ENCODE measurements at places on chromosomes 3 and 15.

- DNase-seq = no peak
Observed at GRCh38 chr3:145776782-145777408, 384.1 kb downstream of the PLOD2 start.

GRCh38 chr3:167051421-167051820, 328.7 kb downstream of the ZBBX start:
- no peak for DNase-seq

GRCh38 chr3:159418571-159419526, 569.8 kb upstream of the IL12A start:
- DNase-seq = no peak

DNA sequence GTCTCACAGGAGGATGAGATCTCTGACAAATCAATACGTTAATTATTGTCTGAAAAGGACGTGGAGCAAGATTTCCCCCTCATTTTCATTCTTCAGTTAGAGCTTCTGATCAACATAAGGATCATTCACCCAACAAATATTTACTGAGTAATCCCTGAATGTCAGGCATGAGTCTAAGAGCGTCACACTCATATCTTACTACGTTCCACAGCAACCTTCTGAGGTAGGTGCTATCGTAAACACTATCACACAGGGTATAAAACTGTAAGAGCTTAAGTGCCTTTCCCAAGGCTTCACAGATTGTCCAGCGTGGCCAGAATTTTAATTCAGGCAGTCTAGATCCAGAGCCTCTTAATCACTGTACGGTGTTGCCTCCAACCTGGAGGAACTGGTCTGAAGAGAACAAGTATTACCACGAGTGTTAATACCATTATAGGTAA, 10.6 kb upstream of the TM4SF1 start:
- no peak for DNase-seq

DNA sequence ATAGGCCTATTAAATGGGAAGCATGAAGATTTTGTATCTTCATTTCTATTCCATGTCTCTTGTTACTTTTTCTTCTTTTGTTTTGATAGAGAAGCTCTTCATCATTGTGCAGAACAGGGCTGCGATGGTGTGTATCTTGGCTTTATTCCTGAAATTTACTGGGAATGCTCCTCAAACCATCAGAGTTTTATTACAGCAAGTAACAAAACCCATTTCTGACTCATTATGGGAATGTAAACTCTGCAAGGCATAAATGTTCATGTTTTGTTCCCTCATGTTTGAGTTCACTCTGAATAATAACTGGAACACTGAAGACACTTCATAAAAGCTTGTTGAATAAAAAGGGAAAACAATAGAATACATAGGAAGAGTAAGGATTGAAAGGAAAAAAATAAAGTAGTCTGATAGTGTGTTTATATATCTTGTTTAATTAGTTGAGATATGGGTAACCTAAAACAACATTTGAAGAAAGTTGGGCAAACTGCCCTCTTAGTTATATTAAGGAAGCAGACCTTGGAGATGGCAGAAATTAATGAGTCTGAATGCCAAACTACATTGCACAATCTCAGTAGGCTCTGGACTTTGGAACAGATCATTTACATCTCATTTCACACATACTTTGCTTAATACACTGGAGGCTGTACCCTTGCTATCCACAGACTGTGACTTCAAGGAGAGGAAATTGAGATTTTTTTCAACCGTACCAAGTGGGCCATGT, 521.5 kb downstream of the GRM7 start:
- DNase-seq = no peak

DNA sequence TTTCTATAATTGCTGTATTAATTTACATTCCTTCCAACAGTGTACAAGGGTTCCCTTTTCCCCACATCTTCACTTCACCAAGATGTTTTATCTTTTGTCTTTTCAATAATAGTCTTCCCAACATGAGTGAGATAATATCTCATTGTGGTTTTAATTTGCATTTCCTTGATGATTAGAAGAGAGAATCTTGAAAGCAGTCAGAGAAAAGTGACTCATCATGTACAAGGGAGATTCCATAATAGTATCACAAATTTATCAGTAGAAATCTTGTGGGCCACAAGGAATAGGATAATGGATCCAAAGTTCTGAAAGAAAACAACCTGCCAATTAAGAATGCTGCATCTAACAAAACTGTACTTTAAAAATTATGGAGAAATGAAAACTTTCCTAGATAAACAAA, 189.3 kb downstream of the NECTIN3 start:
- no peak for DNase-seq

GRCh38 chr3:159416856-159417255, 571.8 kb upstream of the IL12A start:
- no peak for DNase-seq

- DNase-seq = no peak
Observed at GRCh38 chr3:171781711-171782127, 28.6 kb downstream of the PLD1 start.

GRCh38 chr15:68268405-68268804, 9.1 kb upstream of the FEM1B start:
- no peak for DNase-seq

DNA sequence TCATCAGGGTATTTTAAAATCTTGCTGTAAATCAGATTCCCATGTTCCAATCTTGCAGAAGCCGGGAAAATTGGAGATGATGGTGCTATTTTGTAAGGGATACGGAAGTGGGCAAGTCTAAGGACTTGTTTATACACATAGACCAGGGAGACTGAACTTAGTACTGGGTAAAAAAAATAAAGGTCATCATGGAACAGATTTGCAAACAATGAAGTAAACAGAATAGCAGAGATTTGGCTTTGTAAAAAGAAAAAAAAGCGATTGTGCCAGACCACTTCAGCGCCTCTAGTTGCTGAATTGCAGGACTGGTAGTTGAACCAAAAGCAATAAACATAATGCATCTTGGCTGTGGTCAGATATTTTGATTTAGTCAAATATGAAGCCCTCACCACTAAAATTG, 229.1 kb downstream of the TP63 start:
- DNase-seq = no peak

GRCh38 chr3:194638991-194639605, 5.9 kb upstream of the TMEM44 start:
- DNase-seq = no peak

- peak; percentile 40 for DNase-seq
Observed at GRCh38 chr15:92883163-92883875, 16.8 kb upstream of the CHD2 start.

- DNase-seq = no peak
Observed at GRCh38 chr15:39535466-39535865, 45.4 kb upstream of the THBS1 start.

DNA sequence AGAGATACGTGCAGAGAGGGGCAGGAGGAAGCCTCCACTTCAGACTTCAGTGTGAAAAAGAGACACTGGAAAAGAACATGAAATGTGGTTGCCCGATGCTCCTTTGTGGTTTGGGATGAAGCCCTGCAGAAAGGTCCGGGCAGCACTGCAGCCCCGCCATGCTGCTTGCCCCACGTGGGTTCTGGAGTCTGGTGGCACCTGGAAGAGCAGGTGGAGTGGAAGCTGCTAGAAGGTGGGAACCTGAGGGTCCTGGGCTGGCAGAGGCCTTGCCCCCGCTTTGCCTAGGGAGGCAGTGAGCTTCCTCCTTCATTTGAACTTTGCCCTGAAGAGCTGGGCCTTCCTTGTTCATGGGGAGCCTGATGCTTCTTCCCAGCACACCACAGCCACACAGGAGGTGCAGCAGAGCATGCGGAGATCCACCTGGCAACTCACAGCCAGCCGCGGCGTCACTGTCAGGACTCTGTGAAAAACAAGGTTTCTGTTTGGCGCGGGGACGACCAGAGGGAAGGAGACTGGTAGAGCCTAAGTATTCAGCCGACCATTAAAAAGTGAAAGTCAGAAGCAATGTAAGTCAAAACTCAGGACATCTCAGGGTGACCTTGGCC, 59.0 kb downstream of the APBA2 start:
- no peak for DNase-seq

- no peak for DNase-seq
Observed at GRCh38 chr3:23166276-23166675, 36.9 kb upstream of the UBE2E2 start.

DNA sequence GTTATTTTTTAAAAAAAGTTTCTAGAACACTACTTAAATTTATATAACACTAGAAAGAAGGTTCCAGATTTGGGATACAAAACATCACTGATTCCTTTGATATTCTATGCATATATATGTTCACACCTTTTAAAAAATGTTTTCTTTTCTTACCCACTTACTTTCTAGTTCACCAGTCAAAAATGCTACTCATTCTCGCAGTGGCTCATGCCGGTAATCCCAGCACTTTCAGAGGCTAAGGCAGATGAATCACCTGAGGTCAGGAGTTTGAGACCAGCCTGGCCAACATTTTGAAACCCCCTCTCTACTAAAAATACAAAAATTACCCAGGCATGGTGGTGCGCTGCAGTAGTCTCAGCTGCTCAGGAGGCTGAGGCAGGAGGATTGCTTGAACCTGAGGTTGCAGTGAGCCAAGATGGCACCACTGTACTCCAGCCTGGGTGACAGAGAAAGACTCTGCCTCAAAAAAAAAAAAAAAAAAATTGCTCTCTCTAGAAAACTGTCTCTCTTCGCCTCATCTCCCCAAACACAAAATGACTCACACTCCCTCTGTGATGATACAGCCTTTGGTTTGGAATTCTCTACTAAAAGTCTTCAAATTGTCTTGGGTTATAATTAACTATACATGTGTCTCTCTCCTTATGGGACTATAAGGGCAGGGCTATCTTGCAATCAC, 52.6 kb upstream of the TGFBR2 start:
- no peak for DNase-seq

- DNase-seq = no peak
Observed at GRCh38 chr15:90905306-90906180, 2.4 kb downstream of the MAN2A2 start.

- DNase-seq = no peak
Observed at GRCh38 chr3:49942651-49943050, 2.7 kb downstream of the RBM6 start.

DNA sequence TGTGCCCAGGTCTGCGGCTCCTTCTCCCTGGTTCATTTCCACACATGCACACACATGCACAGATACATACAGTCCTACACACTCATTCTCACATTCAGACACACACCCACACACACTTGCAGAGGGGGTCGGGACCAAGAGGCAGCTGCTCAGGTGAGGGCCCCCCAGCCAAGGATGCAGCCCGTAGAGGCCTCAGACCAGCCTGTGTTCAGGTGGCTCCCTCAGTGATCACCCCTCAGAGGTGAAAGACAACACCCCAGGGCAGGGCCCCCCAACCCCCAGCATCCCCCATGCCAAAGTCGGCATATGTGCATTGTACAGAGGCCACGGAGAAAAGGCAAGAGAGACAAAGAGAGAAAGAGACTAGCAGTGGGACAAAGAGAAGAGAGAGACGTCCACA, 5.9 kb upstream of the CORO2B start:
- DNase-seq = no peak

DNA sequence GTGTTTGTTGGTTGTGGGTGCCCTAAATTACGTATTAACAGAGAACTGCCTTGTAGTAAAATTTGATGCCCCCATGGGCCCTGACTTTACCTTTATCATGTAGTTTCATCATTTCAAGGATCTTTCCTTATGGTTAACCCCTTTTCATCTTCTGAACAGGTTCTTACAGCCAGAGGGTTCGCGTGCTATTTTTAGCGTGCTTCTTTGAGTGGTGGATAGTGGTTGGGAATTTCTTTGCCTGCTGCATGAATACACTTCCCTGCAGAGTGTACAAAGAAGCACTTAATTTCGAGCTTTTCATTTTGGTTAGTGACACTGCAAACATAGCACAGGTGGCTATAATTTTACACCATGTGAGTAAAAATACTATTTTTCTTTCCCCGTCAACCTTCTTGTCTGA, 231.8 kb downstream of the ROBO2 start:
- DNase-seq = no peak

GRCh38 chr3:155416500-155417118, 123.1 kb upstream of the STRIT1 start:
- no peak for DNase-seq

DNA sequence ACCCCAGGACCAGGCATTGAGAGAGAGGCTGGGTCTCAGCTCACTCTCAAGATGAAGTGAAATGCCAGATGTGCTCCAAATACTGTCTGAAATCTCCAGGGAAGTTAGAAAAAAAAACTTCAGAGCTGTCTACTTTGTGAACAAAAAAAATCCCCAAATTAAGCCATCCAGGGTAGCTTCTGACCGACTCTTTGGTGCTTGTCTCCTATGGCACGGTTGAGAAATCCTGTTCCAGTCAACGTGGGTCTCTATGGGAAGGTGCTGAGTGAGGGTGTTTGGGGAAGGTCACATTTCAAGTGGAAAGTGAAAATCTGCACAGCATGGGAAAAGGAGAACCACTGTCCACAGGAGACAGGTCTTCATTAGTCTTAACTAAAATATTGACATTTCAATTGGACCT, 322.5 kb upstream of the CFAP20DC start:
- no peak for DNase-seq

DNA sequence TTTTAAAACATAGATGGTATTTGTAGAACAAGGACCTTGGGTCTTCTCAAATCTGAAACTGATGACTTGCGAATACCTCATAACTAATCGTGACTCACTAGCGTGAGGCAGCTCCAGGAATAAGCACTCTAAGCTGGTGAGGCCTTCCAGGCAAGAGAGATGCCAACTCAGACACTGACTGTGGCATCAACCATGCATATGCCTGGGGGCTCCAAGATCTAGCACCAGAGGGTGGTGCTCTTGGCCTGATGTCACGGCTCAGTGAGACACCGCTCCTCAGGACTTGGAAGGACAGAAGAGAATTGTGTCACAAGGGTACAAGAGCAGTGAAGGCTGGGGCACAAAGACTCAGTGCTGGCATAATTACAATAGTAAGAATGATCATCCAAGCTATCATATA, 125.0 kb upstream of the TRIM42 start:
- no peak for DNase-seq

- DNase-seq = no peak
Observed at GRCh38 chr15:51371266-51371665, 29.8 kb downstream of the GLDN start.

- DNase-seq = no peak
Observed at GRCh38 chr15:33358306-33358705, 47.5 kb downstream of the RYR3 start.

DNA sequence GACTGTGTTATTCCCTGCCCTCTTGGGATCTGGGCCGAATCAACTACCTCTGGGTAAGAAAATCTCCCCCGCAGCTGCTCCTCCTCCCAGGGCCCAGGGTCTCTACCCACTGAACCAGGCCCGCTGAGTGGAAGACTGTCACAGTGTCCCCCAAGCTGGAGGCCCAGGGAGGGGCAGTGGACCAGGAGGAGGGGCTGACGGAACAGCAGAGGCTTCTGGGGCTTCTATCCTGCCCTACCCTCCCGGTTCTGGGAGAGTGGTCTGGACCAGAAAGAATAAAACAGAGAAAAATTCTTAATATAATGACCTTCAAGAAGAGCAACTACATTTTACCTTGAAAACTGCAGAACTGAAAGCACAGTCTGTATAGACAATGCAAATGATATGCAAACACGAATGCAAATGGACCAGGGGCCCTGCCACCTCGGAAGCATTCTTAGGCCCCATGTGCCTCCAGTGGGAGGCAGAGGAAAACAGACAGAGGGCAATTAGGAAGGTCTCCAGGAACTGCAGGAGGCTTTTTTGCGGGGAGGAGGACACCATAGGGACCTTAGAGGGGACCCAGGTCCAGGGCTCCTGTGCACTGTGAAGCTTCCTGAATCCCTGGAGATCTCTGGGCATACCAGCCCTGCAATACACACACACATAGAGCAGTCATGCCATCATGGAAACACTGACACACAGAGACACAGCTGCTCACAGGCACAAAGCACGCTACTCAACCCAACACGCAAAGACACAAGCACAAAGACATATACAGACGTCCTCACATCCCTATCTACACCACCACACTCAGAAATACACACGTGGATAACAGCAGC, 12.3 kb downstream of the MEGF11 start:
- DNase-seq = no peak

GRCh38 chr3:119559441-119559963, at the start of gene CD80:
CD80 (minus strand) TSS chr3:119559614; CDS start chr3:119557728, 1,886 bp downstream.
- DNase-seq = peak; percentile 69
